ENCODE measurements at places on chromosomes 11 and 22.

DNA sequence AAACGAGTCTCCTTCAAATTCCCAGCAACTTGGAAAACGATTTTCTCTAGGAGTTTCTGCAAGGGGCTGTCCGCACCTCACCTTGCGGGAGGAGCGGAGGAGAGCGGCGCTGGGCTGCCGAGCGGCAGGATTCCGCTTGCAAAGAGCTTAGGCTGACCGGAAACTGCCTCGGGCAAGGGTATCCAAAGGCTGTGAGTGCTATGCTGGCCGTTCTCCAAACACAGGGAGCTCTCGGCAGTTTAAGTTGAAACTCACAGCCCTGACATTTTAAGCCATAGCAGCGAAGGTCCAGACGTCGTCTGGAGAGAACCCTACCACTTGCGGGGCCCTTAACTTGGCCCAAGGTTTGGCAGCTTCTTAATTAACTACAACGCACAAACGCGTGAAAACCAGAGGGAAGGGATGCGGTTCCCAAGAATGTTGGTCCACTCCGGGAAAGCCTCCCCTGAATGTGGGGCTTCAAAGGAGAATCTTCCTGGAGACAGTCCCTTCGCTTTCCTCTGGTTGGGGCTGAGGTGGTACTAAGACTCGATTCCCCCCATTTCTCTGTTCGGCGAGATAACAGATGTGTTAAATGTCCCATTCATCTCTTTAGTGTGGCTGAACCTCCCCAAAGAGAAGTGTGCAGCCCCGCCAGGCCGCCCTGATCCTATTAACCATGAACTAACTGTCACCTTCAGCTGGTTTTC lies 1.1 kb upstream of the DBX1 start:
- H3K36me3 ChIP-seq, result peaks cover 13% of the 10 kb centered on the region
- peaks cover 30% of the 10 kb centered on the region for H3K4me1 ChIP-seq
- H3K4me3 ChIP-seq, result no peak overlapping the region
- H3K27me3 ChIP-seq, result peaks cover 74% of the 10 kb centered on the region

DNA sequence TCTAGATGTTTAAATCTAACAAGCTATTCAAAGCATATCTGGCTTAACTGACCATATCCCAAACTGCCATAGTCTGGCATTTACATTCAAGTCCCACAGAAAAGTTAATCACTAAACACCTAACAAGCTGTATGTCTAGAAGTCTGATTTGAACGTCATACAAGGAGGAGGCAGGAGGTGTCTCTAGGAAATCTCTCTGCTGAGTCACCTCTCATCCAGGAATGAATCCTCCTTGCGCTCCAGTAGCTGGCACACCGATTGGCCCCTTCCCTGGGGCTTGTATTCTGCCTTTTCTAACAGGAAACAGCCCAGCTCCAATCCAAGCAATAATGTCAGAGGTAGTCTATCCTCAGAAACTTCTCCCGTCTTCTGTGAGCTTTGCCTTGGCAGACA lies 31.8 kb downstream of the FEZ1 start:
- H3K4me1 ChIP-seq, result no peaks in the 10 kb centered on the region
- no peak overlapping the region for H3K27ac ChIP-seq
- no peaks in the 10 kb centered on the region for H3K36me3 ChIP-seq
- DNase-seq, result no peak
- no peak overlapping the region for H3K4me3 ChIP-seq

- DNase-seq, result no peak
- no peaks in the 10 kb centered on the region for H3K36me3 ChIP-seq
- H3K27me3 ChIP-seq, result peaks cover 16% of the 10 kb centered on the region
- no peaks in the 10 kb centered on the region for H3K4me1 ChIP-seq
- no peak overlapping the region for H3K4me3 ChIP-seq
Measured at GRCh38 chr11:120522021-120522420, 10.5 kb downstream of the GRIK4 start.

DNA sequence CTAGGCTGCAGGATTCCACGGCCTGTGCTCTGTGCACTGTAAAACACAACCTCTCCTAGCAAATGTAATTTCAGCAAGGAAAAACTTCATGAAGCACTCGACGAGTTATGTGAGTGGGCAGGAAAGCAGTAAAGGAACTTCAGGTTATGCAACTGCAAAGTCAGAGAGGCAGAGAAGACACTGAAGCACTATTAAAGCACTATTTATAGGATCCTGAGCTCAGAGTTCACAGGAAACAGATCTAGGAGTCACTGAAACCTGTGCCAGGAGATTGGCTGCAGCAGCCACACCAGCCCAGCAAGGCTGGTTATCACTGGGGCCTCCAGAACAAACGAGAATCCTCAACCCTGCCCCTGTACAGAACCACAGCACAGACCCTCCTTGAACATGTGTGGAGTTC lies 2.5 kb downstream of the SMIM35 start:
- H3K27ac ChIP-seq, result no peak overlapping the region
- H3K27me3 ChIP-seq, result peaks cover 5% of the 10 kb centered on the region
- H3K4me1 ChIP-seq, result no peaks in the 10 kb centered on the region
- no peak overlapping the region for H3K4me3 ChIP-seq
- peaks cover 2% of the 10 kb centered on the region for H3K36me3 ChIP-seq

- H3K36me3 ChIP-seq, result no peaks in the 10 kb centered on the region
- H3K4me3 ChIP-seq, result no peak overlapping the region
- H3K4me1 ChIP-seq, result peaks cover 2% of the 10 kb centered on the region
- DNase-seq, result no peak
Measured at GRCh38 chr11:70072461-70072860, 5.7 kb upstream of the ANO1 start.

DNA sequence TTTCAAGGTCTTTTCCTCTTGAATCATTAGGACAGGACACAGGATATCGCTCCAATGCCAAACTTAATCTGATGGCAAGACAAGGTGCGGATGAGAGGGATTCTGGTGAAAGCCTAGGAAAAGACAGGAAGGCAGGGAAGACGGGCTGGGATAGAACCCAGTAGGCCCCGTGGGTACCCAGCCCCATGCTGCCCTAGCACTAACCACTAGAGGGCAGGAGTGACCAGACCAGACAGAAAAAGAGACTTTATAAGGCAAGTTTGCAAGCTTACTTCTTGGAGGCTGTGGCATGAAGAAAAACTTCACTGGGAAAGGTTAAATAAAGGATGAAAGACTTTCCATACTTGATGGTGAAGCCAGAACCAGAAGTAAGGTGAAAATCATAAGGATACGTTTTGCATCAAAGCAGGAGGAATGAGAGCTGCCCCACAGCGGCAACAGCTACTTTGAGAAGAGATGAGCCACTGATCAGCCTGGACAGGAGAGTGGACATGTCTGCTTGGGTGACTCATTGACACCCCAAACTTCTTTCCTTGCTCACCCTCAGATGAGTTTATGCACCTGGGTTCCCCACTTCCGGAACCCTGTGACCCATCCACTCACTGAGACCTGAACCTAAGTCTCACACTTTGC lies 39.8 kb downstream of the SYN3 start:
- H3K4me3 ChIP-seq, result no peak overlapping the region
- no peak overlapping the region for H3K27ac ChIP-seq
- DNase-seq, result peak; percentile 55
- peaks cover 7% of the 10 kb centered on the region for H3K27me3 ChIP-seq

GRCh38 chr11:43558146-43558545 lies 122.4 kb upstream of the HSD17B12 start:
- peaks cover 15% of the 10 kb centered on the region for H3K4me1 ChIP-seq
- H3K4me3 ChIP-seq, result no peak overlapping the region
- DNase-seq, result no peak
- H3K36me3 ChIP-seq, result no peaks in the 10 kb centered on the region

- no peaks in the 10 kb centered on the region for H3K27me3 ChIP-seq
- peaks cover 77% of the 10 kb centered on the region for H3K4me1 ChIP-seq
- no peak for DNase-seq
- H3K36me3 ChIP-seq, result peaks cover 35% of the 10 kb centered on the region
- no peak overlapping the region for H3K4me3 ChIP-seq
Measured at GRCh38 chr22:23225337-23225723, 45.0 kb downstream of the BCR start.

- DNase-seq, result no peak
- no peaks in the 10 kb centered on the region for H3K27me3 ChIP-seq
- H3K36me3 ChIP-seq, result no peaks in the 10 kb centered on the region
Measured at GRCh38 chr22:30253205-30253852, 6.8 kb upstream of the LIF start.

- H3K27me3 ChIP-seq, result peaks cover 4% of the 10 kb centered on the region
- H3K4me3 ChIP-seq, result no peak overlapping the region
- H3K27ac ChIP-seq, result no peak overlapping the region
Measured at GRCh38 chr11:130765406-130765805, 150.9 kb downstream of the SNX19 start.

DNA sequence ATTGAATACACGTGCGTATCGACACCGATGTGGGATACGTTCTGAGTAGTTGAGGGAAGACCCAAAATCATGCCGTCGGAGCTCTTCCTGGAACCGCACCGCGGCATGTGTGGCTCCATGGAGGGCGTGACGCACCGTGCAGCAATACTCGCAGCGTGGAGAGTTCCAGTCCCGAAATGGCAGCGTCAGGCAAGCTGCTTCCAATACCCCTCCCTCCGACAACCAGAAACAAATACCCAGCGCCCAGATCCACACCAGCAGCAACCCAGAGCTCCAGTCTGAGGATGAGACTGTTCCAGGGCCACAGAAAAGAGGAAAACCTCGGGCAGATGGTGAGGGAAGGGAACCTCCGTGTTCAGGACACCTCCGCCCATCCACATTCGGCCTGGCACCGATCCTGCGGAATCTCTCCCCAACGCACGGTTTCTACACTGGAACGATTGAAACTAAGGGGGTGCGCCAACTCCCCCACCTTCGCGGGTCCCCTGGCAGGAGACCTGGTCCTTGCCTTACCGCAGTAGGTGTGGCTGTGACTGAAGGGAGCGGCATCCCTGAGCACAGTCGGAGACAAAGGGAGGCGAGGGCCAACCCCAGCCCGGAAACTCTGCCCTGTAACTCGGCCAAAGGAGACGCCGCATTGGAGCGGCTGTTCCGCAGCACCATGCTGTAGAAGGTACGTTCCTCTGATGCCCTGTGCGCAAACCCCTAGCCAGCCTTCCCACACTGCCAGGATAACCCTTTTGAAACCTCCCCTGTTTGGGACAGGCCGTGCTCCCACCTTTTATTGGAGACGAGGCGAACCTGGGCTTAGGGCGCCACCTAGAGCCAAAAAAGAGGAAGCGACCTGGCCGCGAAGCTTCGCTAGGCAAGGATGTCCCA lies 28.2 kb downstream of the DBX1 start:
- DNase-seq, result peak; percentile 68
- H3K4me3 ChIP-seq, result peak overlapping the region; percentile 67
- H3K4me1 ChIP-seq, result peaks cover 12% of the 10 kb centered on the region
- H3K27ac ChIP-seq, result no peak overlapping the region
- peaks cover 18% of the 10 kb centered on the region for H3K27me3 ChIP-seq

GRCh38 chr22:43530349-43531201 lies 118.8 kb downstream of the MPPED1 start:
- H3K27ac ChIP-seq, result no peak overlapping the region
- no peaks in the 10 kb centered on the region for H3K36me3 ChIP-seq
- H3K4me3 ChIP-seq, result no peak overlapping the region
- H3K27me3 ChIP-seq, result peaks cover 7% of the 10 kb centered on the region

DNA sequence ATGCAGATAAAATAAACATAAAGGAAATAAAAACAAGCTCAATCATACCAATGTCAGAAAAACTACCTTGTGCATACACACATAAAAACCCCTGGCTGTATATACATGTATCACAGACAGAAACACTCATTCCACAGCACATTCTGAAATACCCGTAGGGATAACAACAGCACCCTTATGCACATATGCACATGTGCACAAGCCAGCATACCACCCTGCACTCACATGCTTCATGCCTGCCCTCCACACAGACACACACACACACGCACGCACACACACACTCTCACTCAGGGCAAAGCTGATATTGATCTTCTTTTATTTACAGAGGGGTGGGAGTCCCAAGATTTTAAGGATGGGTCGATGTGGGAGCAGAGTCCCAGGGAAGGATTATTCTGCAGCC lies 92.1 kb downstream of the CSNK2A3 start:
- DNase-seq, result no peak
- H3K27ac ChIP-seq, result no peak overlapping the region
- H3K4me1 ChIP-seq, result no peaks in the 10 kb centered on the region
- no peaks in the 10 kb centered on the region for H3K36me3 ChIP-seq
- no peak overlapping the region for H3K4me3 ChIP-seq
- peaks cover 1% of the 10 kb centered on the region for H3K27me3 ChIP-seq

DNA sequence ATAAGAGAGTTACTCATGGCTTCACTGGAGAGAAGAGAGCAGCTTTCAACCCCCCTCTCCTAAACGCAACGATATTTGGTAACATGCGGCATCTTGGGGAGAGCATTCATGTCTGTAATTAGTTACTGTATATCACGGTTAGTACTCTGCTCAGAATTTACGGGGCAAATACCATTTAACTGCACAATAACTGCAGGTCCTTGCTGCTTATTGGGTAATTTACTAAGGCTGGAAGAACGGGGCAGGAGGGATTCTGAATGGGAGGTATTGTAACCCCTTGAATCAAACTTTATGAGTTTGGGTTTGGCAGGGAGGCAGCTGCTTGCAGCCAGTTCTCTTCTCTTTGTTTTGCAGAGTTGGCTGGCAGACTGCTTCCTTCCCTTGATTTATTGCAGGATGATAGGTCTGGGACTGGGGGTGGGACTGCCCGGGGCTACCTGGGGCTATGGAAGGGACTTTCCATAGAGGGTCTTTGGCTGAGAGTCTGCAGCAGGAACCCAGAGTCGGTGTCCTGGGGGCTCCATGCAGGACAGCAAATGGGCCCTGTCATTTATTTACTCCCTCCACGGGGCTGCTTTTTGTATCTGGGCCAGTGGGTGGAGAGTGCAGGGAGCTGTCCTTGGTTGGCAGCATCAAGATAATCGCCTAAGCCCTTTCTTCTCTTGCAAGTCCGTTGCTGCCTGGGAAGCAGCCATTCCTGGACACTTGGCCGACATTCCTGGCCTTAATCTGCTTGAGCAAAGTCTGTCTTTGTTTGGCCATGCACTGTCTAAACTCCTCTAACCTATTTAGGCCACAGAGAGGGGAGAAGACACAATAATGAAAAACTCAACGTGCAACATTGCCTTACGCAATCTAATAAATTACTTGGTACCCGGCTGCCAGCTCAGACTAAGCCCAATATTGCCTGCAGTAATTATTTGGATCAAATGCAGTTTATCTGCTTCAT lies 188.9 kb downstream of the ST3GAL4 start:
- DNase-seq, result no peak
- H3K4me1 ChIP-seq, result no peaks in the 10 kb centered on the region
- no peak overlapping the region for H3K27ac ChIP-seq
- H3K27me3 ChIP-seq, result peaks cover 15% of the 10 kb centered on the region
- no peaks in the 10 kb centered on the region for H3K36me3 ChIP-seq

GRCh38 chr11:47725442-47726117 lies 10.4 kb upstream of the AGBL2 start:
- peak overlapping the region; percentile 2 for H3K27ac ChIP-seq
- H3K4me3 ChIP-seq, result no peak overlapping the region
- no peaks in the 10 kb centered on the region for H3K4me1 ChIP-seq
- peaks cover 41% of the 10 kb centered on the region for H3K36me3 ChIP-seq
- DNase-seq, result no peak

All from activated CD4-positive, alpha-beta memory T cell treated with anti-CD3 and anti-CD28 coated beads for 36 hours (primary cell).